ENCODE measurements at places on chromosomes 2 and 18.

- no peak for DNase-seq
These were observed 45.0 kb upstream of the TCF4 start for GRCh38 chr18:55633032-55633431.

DNA sequence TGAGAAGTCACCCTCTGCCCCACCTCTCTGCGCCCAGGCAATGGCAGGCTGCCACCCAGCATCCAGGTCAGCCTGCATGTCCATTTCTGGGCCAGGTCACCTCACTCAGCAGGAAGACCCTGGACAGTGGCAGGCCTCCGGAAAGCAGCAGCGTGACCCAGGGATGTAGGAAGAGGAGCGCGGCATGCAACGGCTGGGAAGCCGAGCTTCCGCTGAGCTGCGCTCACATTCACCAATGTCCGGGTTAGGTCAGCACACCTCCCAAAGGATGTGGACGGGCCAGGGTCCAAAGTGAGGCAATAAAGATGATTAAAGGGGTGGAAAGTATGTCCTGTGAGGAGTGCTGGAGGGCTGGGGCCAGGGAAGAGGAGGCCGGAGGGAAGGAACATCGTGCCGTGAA is 174.5 kb downstream of the CTIF start:
- DNase-seq, result no peak

GRCh38 chr18:50679656-50680055 is 119.8 kb downstream of the MAPK4 start:
- DNase-seq, result no peak

GRCh38 chr2:73218298-73218697 is 4.3 kb downstream of the SMYD5 start:
- DNase-seq, result no peak

DNA sequence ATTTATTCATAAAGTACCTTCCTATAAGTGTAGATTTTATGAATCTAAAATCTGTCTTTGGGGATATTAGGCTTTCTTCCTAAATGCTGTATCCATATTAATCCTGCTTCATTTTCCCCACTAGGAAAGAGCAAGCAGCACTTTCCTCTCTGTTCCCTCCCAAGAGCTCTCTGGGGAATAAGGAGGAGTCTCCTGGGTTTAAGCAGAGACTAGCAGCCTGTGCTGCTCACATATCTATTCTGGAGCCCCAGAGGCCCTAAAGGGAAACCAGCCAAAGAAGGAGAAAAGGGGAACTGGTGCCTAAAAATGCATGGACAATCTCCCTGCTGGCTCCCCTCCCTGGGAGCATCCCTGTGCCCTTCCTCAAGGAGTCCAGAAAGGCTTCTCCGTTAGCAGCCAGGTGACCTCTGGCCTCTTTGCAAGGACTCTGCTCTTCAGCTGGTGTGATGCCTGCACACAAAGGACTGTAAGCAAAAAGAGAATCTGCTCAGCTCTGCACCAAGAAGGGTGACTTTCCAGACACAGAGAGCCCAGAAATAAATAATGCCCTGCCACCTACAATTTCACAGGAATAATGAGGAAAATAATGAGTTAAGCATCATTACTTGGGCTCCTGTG is 270.6 kb downstream of the SS18 start:
- no peak for DNase-seq

DNA sequence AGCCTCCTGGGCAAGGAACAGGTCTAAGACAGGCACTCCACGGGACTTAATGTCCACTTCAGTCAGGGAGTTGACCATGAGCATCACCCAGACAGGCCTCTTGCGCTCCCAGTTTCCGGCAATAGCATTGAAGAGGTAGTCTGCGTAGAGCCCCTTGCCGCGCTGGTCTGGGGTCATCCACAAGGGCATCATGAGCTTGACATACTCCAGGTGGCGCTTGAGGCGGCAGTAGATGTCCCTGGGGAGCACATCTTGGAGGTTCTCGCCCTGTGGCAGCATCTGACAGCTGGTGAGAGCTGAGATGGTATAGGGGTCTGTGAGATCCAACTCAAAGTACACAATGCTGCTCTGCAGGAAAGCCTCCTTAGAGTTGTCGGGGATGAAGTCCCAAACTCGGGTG is 10.6 kb downstream of the TRABD2A start:
- DNase-seq, result no peak

DNA sequence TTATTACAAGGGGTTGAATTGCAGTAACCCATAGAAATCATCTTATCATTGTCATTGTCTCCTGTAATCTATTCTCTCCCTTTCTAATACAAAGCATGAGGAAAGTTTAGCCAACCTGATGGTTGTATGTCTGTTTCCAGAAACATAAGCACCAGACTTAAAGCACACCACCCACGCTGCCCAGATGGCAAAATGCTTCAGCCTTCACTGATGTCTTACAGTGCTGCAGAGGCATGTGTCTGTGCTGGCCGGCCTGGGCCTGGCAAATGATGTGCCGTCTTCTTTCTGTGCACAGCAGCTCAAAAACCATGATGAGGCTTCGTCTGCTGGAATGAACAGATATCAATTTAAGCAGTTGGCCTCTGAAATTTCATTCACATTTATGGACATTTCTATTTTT is 443.0 kb upstream of the RGPD4 start:
- DNase-seq, result no peak

- DNase-seq, result no peak
These were observed 315.0 kb upstream of the SLC39A10 start for GRCh38 chr2:195342061-195342460.

DNA sequence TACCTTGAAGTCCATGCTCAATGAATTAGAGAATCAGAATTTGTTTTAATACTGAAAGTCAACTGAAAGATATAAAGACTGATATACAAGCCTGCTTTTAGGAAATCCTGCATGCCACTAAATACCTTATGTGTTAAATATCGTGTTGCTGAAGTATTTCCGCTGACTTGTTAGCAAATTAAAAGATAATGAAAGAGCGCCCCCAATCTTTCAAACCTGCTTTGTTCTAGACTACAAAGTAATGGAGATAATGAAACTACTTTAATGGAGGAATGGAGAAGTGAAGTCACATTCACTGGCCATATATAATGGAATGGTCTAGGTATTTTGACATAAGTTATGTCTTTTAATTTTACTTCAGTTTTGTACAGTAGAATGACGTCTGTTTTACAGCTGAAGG is 95.7 kb downstream of the ASXL3 start:
- no peak for DNase-seq

DNA sequence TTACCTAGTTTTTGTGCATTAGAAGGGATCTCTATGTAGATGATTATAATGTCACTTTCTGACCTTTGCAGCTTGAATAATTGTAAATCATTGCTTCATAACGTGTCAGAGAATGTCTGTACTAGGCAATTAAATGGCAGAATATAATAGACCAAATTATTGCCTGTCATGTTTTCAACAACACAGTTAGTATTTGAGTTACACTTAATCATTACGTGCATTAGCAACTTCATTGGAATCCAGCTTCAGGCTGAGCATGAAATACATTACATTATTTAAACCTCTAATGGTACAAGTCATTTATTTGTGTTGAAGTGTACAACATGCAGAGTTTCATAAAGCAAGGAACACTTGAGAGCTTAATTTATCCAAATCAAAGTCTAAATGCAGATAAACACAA is 48.0 kb downstream of the ZNF407 start:
- peak; percentile 28 for DNase-seq

DNA sequence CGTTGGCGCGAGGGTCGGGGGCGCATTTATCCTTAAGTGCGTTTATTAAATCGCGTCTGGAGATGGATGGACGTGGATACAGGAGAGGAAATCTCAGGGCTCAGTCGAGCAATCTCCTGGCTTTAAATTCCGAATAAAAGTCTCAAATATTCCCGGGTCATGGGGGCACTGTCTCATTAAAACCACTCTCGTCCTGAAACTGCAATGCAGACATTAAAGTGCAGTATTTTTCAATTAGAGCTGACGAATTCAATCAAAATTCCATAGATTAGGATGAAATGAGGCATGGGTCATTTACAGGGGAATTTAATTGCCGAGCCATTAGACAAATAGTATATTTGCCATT is 10.7 kb upstream of the GBX2 start:
- no peak for DNase-seq

DNA sequence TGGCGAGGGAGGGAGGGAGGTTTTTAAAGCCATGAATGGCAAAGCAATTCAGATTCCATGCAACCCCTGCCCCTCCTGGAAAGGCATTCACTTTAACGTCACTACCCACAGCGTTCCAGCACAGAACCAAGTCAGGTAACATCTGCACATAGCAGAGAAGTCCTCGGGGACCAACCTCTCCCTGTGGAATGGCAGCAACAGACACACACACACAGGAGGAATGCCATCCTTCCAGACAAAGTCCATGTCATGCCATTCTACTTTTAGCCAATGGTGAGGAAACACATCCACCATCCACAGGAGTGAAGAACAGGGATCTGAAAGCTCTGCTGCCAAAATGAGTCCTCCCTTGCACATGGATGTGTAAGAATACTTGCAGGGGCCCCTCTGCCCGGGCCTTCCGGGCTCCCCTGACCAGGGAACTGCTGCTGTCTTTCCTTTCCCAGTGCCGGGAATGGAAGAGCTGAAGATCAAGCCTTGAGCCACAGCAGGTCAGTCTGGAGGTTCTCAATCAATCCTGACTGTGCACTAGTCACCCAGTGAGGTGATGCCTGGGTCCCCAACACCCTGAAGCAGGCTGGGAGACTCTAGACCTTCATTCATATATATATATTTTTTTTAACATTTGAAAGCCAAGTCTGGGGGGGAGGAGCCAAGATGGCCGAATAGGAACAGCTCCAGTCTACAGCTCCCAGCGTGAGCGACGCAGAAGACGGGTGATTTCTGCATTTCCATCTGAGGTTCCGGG is 63.7 kb downstream of the UXS1 start:
- DNase-seq, result no peak

GRCh38 chr2:12304564-12305171 is 412.1 kb upstream of the TRIB2 start:
- peak; percentile 32 for DNase-seq

DNA sequence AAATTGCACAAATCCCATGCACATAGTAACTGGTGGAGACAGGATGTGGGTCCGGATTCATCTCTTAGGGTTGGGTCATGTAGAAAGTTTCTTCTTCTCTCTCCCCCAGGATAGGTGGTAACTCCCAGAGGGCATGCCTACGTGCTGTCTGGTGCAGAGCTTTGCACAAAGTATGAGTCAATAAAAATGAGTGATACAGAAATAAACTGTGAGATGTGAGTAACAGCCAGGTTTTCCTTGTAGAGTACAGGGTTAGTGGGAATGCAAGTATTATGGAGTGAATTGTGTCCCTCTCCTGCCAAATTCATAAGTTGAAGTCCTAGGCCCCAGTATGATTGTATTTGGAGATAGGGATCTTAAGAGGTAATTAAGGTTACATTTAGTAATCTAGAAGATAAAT is 289.4 kb downstream of the ALK start:
- DNase-seq, result no peak
